ENCODE measurements at places on chromosomes 16 and 17.

- DNase-seq = no peak
These were observed 5.7 kb upstream of the NQO1 start for GRCh38 chr16:69732101-69732500.

GRCh38 chr16:28974007-28974436, 556 bp upstream of the SPNS1 start:
- peak; percentile 68 for DNase-seq

GRCh38 chr16:54320697-54321340, 34.2 kb upstream of the IRX3 start:
- no peak for DNase-seq

GRCh38 chr17:62216847-62217246, 151.8 kb upstream of the MED13 start:
- DNase-seq = no peak

GRCh38 chr17:319266-319665, 33.3 kb downstream of the RPH3AL start:
- no peak for DNase-seq

- DNase-seq = no peak
These were observed 34.3 kb upstream of the RBFOX3 start for GRCh38 chr17:79645022-79645776.

DNA sequence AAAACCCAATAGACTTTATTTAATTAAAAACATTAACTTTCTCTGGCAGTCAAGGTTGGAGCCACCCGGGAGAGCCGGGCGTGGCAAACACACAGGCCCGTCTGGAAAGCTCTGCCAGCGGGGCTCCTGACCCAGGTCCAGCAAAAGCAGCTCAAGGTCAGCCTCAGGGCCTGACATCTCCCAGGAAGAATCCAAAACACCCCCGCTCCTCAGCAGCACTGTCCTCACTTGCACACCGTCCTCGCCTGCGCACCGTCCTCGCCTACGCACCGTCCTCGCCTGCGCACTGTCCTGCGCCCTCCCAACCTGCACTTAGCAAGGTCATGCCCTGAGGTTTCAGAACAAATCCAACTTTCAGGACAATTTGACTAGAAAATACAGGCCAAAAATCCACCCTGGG, 31.4 kb upstream of the RPTOR start:
- DNase-seq = no peak

DNA sequence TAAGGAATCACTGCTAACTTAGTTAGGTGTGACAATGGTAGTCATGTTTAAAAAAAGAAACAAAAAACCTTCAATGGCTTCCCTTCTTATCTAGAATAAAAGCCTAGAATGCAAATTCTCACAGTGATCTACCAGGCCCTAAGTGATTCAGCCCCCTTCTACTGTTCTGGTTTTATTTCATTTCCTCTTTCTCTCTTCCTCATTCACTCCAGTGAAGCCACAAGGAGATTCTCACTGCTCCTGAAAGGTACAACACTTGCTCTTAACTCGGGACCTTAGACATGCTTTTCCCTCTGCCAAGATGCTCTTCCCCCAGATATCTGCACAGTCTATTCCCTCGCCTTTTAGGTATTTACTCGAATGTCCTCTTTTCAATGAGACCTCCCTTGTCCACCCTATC, 3.7 kb downstream of the PIGS start:
- no peak for DNase-seq

DNA sequence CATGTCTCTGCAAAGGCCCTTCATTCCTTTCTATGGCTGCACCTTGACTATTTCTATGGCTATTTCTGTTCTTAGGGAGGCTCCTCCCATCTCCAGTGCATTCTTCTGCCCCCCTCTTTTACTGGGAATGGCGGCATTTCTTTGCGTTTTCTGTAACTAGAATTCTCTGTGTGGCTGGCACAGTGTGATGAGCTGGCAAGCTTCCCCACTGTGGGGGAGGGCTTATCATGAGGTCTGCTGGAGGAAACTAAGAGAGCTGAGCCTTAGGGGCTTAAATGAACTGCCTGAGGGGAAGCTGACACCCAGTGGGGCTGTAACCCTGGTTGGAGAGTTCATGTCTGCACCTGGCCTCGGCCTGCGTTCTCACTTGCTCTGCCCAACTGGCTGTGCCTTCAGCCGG, 1.5 kb upstream of the CARD14 start:
- no peak for DNase-seq

DNA sequence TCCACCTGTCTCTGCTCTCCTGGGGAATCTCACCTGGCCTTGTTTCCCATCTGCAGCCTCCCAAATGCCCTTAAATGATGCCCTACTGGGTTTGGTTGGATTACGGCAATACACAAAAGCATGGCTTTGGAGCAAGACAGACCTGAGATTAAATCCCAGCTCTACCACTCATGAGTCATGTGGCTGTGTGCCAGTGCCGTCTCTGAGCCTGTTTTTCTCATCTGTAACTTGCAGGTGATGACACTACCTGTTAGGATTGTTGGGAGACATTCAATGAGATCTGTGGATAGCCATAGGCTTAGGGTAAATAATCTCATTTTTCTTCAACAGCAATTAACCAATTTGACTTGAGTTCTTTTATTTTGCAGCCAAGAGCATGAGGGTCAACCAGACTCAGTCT, 240.3 kb downstream of the MAF start:
- no peak for DNase-seq

DNA sequence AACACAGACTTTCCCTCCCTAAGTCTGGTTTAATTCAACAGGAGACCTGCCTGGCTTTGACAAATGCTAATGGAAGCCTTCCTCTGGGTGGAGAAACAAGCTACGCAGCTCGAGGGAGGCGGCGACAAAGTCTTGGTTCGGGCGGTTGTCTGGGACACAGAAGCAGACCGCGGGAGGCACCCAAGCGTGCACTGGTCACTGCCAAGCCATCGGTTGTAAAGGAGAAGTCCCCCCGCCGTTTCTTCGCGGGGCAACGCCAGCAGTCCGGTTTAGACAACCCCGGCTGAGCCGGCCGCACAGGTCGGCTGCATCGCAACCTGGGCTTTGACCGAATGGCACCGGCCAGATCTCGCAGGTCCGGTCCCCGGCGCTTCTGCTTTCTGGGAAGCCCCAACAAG, 586 bp downstream of the GLYR1 start:
- peak; percentile 27 for DNase-seq

DNA sequence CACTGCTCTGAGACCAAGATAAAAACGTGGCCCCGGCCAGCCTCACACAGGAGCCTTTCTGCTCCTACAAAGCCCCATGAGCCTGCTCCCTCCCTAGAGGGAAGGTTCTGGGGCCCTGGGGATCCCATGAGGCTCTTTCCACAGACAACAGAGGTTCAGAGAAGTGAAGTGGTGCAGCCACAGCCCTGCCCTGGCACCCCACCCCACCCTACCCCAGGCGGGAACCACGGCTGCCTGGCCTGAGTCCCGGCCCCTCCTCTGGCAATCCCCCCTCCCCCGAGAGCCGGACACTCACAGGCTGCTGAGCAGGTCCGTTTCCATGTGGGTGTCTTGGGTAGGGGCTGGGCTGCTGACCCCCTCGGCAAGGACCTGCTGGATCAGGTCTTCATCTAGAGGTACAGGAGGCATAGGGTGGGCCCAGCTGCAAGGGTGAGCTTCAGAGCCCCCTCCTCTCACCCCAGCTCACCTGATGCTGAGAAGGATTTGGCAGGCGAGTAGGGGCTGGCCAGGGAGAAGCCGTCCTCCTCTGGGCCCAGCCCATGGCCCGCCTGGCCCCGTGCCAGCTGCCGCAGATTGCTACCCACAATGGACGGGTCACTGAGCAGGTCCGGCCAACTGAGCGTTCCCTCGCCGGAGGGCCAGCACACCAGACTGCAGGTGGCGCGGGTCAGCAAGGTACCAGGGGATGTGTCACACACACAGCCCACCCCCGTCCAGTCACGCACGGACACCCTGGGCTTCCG, 38.7 kb downstream of the PKD1 start:
- DNase-seq = no peak

All from fibroblast of skin of abdomen (primary cell).